ENCODE measurements at places on chromosomes 5 and 9.

- DNase-seq = no peak
These were observed 31.6 kb upstream of the SNX2 start for GRCh38 chr5:122743261-122743660.

GRCh38 chr5:58456026-58456425, 3.9 kb downstream of the PLK2 start:
- no peak for DNase-seq

- no peak for DNase-seq
These were observed 88.3 kb downstream of the NSUN2 start for GRCh38 chr5:6544561-6544935.

DNA sequence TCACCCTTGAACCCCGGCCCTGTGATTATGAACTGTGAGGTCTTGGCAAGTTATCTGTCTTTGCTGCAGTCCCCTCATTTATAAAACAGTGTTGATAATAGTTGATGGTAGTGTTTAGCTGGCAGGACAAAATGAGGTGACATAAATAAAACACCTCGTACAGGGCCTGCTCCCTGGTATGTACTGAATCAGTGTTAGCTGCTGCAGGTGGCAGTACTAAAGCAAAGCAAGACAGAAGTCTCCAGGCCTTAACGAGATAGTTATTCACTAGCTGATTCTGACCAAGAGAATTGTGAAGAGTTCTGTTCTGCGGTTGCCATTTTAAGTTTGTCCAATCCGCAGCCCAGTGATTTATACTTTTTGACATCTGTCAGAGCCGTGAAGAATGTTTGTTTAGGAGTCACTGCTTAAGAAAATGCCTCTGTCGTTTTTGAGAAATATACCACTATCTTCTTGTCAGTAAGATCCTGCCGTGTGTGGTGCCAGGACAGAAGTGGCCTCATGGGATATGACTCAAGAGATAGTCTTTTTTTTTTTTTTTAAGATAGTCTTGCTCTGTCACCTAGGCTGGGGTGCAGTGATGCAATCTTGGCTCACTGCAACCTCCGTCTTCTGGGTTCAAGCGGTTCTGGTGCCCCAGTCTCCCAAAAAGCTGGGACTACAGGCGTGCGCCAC, 75.9 kb downstream of the KDM4C start:
- DNase-seq = no peak

GRCh38 chr9:107221321-107221720, 61.8 kb upstream of the RAD23B start:
- no peak for DNase-seq

DNA sequence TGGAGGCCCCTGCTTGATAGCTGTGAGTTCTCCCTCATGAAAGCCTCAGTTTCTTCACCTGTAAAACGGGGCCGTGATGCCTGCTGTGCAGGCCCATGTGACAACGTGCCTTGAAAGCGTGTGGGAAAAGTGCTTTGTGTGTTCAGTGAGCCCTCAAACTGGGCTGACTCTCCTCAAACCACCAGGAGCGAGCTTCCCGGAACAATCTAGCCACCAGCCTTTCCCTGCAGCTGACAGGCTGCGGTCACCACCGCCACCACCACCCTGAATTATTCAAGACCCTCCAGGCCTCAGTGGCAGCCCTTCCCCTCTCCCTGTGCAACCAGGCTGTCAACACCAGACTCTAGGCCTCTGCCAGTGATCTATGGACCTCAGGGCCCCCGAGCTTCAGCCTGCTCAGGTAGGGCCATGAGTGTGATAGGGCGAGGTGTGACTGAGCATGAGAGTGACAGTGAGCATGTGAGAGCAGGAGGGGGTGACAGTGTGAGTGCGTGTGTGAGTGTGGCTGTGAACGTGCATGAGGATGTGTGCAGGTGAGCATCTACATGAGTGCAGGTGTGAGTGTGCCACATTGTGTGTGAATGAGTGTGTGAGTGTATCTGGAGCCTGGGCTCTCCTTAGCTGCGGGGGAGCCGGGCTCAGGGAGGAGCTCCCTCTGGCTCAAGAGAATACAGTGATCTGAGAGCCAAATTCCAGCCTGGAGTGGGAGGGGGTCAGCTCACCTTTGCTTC, 53.3 kb upstream of the PSD2 start:
- no peak for DNase-seq

DNA sequence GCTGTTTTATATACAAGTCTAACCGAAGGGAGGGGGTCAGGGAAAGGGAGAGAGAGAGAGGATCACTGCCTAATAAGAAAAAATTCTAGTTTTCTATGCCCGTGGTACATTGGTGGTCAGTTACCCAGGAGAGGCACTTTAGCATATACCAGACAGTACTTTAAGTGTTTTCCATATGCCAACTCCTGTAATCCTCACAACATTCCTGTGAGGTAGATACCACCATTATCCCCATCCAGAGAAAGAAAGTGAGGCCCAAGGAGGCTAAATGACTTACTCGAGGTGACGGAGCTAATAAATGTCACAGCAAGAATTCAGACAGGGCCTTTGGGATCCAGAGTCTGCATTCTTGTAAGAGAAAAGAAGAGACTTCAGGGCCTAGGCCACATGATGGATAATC, 161.8 kb downstream of the NTRK2 start:
- DNase-seq = no peak

GRCh38 chr9:136131629-136132511, 13.2 kb upstream of the TMEM250 start:
- no peak for DNase-seq

GRCh38 chr9:124254261-124254682, 3.5 kb upstream of the NEK6 start:
- DNase-seq = no peak

- DNase-seq = no peak
These were observed 29.8 kb upstream of the ALDOB start for GRCh38 chr9:101465326-101465915.

DNA sequence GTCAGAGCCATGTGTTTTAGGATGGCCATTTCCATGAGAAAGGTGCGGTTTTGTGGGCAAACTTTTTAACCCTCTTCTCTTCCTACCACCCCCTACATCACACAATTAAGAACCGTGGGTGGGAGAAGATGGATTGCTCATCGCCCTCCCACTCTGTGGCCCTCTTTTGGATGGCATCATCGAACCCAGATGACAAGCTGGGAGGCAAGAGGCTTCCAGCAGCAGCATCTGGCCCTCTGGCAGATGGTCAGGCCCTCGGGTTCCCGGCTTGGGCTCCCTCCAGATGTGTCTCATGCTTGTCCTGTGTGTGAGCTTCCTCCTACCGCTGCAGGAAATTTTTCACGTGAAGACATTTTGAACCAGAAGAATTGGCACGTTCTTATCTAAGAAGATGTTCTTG, 199.9 kb downstream of the EBF1 start:
- DNase-seq = no peak

GRCh38 chr5:175663186-175664184, 5.6 kb downstream of the HRH2 start:
- no peak for DNase-seq

DNA sequence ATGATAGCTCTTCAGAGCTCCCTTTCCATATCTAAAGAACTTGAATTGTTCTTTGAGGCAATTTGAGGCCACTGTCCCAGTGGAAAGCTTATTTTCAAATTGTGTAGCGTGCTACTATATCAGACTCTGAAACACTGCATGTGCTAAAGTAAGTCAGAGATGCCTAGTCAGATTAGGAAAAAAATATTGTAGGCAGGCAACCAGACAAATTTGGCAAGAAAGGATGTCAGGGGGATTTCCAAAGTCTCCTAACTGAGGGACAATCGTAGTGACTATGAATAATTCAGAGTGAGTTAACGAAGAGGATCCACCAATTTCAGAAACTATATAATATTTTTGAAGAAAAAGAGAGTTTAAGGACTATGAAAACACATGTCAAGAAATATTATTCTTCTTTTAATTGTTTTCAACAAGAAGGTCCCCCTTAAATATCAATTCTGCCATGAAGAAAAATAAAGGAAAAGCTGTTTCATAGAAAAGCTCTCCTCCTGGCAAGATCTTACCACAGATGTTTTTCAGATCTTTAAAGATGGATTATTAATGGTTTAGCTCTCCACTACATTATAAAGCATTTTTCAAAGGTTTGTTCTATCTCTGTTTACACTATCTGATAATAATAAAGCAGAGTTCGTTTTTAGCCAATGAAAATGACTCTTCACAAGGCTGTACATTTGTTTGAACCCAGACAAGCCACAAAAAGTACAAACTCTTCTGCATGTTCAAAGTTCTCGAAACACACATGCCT, 273.5 kb upstream of the PTGER4 start:
- DNase-seq = no peak

DNA sequence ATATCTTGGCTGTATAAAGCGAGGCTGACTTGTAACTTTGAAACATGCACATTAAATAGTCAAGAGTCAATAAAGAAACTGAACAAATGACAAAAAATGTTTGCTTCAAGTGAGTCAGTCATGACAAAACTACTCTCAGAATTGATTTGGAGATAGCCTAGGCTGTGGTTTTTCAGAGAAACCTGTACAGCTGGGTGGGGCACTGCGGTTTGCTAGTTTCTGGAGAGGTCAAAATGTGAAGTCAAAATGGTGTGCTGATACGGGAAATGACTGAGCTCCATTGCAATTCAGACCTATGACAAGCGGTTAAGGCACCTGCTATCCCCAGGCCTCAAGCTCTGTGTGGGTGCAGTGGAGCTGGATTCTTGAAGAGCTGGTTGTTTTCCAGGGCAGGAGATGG, 10.3 kb upstream of the CD180 start:
- DNase-seq = peak; percentile 62

DNA sequence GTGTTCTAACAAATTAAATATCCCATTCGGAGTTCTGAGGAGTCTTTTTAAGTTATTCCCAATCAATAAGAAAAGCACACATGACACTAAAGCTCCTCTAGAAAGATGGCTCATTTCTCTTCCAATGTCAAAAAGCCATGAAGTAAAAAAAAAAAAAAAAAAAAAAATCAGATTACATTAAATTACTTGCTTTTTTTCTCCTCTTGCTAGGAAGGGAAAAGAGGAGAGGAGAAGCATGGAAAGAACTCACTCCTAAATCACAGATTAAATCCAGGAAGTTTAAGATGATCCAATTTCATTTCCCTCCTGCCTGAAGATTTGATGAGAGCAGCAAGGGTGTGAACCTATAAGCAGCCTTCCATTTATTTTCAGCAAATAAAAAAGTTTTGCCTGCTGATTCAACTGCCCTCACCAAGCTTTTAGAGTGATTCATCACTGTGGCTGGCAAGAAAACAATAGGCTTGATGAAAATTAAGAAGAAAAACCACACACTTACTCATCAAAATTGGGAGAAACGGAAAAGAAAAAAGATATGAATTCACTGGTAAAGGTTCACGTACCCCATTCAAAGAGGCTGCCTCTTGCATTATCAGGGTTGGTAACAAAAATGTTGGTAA, 19.7 kb downstream of the MYO10 start:
- no peak for DNase-seq

GRCh38 chr9:134138292-134138691, 2.4 kb downstream of the WDR5 start:
- DNase-seq = no peak

DNA sequence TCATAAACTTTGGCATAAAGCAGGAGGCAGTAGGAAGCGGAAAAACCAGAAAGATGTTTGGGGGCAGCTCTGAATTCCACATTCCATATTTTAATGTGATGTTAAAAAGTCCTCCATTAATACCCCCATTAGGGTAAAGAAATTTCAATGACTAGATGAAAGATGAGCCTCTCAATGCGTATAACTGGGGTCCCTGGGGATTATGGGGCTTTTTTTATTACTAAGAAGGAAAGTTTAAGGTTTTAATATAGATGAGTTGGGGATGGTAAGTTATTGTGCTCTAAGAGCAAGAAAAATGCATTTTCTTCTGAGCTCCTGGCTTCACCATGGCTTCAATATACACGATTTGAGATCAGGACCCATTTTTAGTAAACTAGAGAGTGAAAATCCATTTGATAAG, 321.9 kb downstream of the CDK5RAP2 start:
- no peak for DNase-seq

DNA sequence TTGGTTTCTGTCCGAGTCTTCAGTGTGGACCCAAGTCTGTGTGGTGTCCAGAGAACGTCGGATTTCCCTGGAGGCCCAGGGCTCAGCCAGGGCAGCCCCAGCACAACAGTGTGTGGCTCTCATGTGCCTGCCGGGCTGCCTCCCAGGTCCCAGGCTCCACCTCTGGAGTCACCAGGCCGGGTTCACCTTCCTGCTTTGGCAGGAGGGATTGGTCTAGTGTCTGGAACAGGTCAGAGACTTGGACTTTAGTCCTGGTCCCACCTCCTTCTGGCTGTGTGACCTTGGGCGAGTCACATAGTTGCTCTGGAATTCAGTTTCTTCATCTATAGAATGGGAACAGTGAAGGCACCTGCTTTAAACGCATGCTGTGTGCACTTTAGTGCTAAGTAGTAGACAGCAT, 3.2 kb downstream of the DOLPP1 start:
- DNase-seq = no peak

DNA sequence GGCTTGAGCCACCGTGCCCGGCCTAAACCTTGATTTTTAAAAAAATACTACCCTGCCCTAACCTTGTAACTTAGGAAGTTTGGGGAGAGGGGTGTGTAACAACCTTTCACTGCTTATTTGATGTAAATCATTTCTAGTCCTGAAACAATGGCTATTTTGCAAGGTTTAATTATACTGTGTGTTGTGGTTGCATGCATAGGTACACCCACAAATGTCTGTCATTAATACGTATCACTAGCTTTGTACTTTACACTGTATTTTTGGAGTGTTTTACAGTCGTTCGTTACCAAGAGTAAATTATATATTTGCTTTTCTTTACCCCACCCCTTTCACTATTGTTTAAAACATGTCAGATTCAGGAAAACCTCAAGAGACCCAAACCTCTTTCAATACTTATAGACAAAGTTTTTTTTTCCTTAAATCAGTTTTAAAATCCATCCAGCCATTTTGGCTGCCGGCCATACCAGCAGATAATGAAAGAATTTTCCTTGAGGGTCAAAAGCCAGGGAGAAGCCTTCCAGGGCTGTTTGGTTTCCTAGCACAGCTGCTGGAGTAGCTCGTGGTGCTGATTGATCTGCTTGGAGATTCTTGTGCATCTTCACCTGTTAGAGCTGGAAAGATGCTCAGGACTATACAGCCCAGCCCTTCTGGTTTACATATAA, 50.7 kb downstream of the DOCK8 start:
- no peak for DNase-seq

DNA sequence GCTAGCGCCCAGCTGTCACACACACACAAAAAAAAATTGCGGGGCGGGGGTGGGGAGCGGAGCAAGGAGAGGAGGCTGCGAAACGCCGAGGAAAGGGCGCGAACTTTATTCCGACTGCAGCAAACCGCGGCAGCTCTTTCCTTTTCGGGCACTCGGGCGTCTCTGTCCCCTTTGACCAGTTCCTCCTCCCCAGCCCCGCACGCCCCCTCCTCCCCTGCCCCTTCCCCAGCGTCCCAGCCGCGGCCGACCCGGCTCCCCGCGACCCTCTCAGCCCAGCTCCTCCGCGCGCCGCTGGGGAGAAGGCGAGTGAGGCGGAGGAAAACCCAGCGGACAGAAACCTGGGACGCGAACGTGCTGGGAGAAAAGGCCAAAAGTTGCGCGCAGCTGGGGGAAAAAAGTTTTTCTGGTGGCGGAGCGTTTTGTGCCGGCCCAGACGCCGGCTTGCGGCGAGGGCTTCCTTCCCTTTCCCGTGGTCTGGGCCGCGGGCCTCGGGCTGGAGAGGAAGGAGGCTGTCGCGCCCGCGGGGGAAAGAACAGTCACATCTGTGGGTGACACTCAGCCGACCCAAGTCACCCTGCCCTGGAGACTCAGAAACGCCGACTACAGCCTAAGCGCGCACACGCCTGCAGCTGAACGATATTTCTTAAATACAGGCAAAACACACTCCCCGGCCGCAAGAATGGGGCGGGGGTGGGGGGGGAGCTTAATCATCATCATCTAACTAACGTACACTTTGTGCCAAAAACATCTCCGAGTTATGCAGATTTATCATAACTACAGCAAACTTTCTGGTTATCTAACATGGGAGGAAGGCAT, 1.1 kb upstream of the BNC2 start:
- DNase-seq = no peak
